ENCODE measurements at places on chromosomes 2 and 18.

DNA sequence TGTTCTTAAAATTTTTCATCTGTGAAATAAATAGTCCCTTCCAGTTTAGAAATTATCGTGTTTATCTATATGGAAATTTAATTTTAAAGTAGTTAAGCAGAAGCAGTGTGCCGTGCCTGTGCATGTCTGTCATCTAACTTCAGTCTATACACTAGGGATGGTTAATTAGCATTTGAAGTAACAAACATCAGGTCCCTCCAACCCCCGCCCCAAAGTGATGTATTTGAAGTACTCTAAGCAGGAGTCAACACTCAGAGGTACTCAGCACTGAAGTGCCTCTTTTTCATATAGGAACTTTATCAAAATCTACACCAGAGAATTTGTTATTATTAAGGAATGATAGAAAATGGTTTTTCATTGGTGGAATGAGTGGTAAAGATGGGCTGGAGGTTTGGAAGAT lies 33.0 kb downstream of the LANCL1 start:
- DNase-seq: no peak

- no peak for DNase-seq
These were observed 34.5 kb downstream of the MTERF4 start for GRCh38 chr2:241067501-241068135.

DNA sequence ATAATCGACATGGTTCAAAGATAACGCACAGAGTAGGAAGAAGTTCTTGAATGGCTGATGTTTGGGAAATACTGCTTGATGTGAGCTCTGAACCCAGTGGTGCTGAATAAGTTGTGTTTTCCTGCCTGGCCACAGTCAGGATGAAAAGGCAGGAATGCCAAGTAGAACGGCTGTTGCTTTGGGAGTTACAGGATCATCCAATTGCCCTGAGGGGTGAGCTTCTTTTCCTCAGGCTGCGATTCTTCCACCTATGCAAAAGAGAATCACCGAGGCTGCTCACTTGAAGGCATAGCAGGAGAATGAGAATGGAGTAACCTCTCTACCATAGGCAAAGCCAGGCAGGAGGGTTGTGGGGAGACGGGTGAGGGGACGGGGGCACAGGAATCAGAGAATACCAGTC lies 14.4 kb upstream of the IGFBP2 start:
- DNase-seq: peak; percentile 84

DNA sequence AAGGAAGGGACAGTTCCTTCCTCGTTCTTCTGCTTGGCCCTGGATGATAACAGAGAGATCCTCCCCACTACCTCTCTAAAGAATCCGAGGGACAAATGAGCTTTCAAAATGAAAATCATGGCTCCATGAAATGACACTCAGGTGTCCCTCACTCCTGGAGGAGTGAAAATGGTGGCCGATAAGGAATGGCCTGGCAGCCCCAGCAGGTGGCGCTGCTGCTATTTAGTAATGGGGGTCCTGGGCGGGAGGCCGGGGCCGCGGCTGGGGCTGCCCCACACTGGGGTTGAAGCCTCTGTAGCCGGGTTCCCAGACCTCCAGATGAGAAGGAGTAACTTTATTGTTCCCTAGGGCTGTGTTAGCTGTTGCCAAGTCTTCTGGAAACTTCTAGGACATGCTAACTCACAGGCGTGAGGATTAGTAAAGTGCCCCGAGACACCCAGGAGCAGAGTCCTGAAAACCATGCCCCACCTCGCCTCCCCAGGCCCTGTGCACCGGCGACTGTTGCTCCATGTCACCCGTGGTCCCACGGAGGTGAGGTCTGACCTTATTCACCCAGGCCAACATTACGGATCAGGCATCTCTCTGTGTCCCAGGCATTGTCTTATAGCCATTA lies 138.0 kb downstream of the CTIF start:
- DNase-seq: peak; percentile 84

GRCh38 chr2:171147081-171147480 lies 13.6 kb downstream of the TLK1 start:
- DNase-seq: no peak

GRCh38 chr18:62741584-62741983 lies 26.2 kb downstream of the PHLPP1 start:
- no peak for DNase-seq

GRCh38 chr2:120867290-120868241 lies 131.9 kb downstream of the GLI2 start:
- peak; percentile 74 for DNase-seq

- DNase-seq: no peak
These were observed 271.4 kb downstream of the ZEB2 start for GRCh38 chr2:144248350-144249034.

DNA sequence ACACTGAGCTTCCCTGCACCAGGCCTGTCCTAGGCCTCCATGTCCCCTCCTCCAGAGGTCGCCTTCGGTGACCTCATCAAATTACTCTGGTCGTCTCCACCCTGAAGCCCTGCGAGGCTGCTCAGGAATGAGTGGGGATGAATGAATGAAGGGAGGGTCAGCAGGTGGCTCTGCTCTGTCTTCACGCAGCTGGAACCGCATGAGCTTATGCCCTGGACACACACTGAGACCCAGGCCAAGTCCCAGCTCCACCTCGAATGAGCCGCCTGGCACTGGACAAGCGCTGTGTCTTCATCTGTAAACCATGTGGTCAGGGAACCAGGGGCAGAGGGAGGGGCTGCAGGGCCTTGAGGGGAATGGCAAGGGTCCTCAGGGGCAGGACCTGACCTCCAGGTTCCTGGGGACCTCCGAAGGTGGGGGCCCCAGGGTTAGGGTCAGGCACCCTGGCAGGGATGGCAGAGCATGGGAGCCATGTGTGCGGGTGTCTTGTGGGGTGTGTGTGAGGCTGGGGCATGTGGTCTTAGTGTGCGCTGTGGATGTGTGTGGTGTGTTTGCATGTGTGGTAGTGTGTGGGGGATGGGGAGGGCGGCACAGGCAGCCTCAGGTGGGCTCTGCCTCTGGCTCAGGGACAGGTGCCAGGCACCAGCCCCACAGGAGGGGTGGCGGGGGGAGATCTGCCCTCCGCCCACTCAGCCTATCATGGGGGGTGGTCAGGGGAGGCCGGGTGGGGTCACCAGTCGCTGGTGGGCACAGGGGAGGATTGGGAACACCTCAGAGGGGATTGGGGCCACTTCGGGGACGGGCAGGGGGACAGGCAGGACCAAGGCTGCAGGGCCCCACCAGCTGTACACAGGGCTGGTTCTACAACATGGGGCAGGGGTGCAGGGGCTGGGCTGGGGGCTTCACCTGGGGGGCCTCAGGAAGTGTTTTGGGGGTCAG lies 13.9 kb downstream of the ODC1 start:
- DNase-seq: peak; percentile 33

DNA sequence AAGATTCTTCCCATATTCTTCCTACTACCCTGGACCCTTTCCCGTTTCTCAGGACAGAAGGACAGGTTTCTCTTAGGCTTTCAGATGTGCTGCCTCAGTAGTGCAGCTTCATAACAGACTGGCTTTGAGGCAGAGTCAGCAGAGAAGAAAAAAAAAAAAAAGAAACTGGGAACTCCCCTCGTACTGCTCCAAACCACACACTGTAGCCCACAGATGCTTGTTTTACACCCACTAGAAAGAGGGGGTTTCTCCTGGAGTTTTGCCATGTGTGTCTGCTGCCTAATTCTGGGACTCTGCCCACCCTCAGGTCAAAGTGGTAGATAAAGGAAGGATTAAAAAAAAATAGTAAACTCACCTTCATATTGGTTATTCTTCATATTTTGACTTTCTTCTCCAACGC lies 95.9 kb downstream of the NCOA1 start:
- DNase-seq: no peak

DNA sequence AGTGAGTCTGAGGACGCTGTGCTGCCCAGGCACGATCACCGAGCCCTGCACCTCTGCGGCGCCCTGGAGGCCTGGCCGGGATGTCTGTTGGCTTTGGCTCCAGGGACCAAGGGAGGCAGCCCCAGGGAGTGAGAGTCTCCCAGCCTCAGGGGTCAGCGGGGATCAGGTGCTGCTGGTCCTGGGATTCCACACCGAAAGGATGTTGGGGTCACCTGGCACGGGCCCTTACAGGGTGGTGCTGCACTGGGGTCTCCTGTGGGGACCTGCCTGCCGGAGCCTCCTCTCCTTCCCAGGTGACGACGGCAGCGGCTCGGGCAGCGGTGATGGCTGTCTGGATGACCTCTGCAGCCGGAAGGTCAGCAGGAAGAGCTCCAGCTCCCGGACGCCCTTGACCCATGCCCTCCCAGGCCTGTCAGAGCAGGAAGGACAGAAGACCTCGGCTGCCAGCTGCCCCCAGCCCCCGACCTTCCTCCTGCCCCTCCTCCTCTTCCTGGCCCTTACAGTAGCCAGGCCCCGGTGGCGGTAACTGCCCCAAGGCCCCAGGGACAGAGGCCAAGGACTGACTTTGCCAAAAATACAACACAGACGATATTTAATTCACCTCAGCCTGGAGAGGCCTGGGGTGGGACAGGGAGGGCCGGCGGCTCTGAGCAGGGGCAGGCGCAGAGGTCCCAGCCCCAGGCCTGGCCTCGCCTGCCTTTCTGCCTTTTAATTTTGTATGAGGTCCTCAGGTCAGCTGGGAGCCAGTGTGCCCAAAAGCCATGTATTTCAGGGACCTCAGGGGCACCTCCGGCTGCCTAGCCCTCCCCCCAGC lies 30.5 kb downstream of the GPC1 start:
- peak; percentile 8 for DNase-seq

GRCh38 chr2:64754570-64754969 lies 100.9 kb upstream of the SERTAD2 start:
- DNase-seq: no peak

DNA sequence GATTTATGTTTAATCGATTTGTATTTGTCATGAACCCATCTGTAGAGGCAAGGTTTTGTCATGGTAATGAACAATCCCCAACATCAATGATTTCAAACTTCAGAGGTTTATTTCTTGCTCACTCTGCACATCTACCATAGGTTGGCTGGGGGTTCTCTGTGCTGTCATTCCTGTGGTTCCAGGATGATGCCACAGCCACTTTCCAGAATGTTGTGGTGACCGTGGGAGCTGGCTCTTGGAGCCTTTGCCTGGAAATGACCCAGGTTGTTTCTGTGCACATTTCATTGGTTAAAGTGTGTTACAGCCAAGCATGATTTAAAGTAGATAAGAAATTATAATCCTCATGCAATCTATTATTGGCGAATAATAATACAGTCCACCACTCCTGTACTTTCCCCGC lies 28.2 kb upstream of the EPAS1 start:
- no peak for DNase-seq

- DNase-seq: no peak
These were observed 23.8 kb upstream of the ATOH8 start for GRCh38 chr2:85729825-85730510.

- DNase-seq: peak; percentile 88
These were observed 63.1 kb downstream of the RHOB start for GRCh38 chr2:20509770-20510490.

- no peak for DNase-seq
These were observed 411.3 kb downstream of the CMPK2 start for GRCh38 chr2:6454286-6454990.

Data from ELF-1 (cell line).